Chondrocyte (in vitro differentiated cells): ENCODE measurements at places on chromosomes 1 and 21.

DNA sequence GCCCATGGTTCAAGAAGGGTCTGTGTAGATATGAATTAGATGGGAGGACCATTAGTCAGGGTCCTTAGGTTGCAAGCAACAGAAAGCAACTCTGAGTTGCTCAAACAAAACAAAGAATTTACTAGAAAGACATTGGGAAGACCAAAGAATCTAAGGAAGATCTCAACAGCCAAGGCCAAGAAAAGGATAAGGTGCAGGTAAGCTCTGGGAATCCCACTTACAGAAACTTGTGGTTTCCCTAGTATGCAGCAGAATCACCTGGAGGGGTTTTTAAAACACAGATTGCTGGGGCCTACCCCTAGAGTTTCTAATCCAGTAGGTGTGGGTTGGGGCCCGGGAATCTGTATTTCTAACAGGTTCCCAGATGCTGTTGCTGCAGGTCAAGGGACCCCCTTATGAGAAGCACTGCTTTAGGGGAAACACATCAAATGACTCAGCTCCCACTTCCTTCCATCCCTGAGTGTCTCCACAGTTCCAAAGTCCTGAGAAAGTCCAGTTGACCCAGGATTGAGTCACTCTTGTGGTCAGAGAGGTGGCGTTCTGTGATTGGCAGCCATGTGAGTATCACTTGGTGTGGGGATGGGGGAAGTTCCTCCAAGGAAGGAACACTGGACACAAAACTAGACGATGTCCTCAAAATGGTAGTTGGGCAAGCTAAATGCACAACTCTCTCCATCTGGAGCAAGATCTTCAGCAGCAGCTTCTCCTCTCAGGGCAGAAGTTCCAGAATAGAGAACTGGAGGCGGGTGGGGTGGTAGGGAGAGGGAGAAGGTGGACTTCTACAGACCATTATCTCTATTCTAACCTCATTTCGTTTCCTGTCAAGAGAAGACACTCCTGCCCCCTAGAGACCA, 24.2 kb upstream of the EYA3 start:
- no peak for DNase-seq

GRCh38 chr1:195202241-195202640, 1406.0 kb downstream of the KCNT2 start:
- DNase-seq, result no peak

DNA sequence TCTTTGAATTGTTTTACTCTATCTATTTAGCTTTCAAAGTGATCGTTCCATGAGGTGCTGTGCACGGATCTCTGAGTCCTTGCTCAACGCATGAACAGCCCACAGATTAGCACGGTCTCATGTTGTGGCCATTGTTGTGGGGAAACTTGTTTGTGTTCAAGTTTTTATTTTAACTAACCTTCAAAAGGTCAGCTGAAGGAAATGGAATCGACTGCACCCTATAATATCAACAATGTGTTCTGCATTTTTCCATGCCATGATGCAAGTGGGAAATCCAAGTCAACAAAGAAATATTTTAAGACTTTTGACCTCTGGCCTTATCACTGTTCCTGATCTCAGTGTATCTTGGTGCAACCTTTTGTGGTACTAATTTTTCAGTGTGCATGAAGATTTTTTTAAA, 6.1 kb downstream of the SH2D1B start:
- no peak for DNase-seq

DNA sequence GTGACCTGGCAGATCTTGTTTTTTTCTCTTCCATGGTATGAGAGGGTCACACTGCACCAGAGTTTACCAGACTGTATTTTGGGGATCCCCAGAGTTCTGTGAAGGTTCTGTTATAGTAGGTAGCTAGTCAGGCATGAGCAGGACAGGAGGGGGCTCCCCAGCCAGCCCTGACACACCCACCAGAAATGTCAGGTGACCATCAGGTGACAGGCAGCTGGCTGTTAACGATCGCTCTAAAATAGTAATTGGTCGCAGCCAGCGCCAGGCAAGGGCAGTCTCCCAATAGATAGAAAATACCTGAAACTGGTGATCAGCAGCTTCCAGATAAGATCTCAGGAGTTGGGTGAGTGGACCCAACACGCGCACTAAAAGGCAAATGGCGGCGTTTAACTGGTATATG, 264.9 kb downstream of the RHOU start:
- no peak for DNase-seq

GRCh38 chr1:234544087-234544579, 65.2 kb upstream of the TARBP1 start:
- DNase-seq, result no peak

GRCh38 chr1:176531921-176532897, 69.2 kb downstream of the PAPPA2 start:
- no peak for DNase-seq
